ENCODE measurements at places on chromosomes 13 and 19.

- DNase-seq, result no peak
Observed at GRCh38 chr19:49119411-49120324, at the start of gene PPFIA3. Gene PPFIA3 (plus strand): TSS chr19:49119544. CDS start chr19:49127874, 8,330 bp downstream.

DNA sequence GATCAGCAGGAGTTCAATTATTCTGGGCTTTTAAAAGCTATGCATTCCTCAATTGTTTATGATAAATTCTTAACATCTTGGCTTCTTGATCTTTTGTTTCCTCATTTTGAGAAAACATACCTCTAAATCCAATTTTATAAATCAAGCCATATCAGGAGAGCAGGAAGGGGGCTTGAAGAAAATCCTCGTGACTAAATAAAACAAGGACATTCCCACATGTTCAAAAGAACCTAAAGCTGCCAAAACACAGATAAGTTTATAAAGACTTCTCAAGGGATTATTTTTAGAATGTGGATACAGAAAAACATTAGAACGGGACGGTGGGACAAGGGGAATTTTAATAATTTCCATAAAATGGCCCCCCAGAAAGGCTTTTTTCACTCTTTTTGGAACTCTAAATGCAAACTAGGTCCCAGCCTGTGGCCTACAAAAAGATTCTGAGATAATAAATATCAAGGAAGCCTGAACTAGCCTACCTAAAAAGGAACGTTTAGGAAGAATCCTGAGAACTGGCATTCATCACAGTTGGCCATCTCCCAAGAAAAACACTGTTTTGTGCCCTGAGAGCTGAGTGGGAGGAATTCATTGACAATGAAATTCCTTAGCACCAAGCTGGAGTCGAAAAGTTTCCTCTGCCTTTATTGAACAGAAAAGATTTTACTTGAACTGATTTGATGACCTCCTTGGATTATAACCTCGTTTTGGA lies 30.1 kb downstream of the ZAR1L start:
- DNase-seq, result no peak

- no peak for DNase-seq
Observed at GRCh38 chr19:1428738-1429391, 9.3 kb upstream of the RPS15 start.

- DNase-seq, result no peak
Observed at GRCh38 chr13:110419381-110419791, 112.3 kb downstream of the COL4A2 start.

DNA sequence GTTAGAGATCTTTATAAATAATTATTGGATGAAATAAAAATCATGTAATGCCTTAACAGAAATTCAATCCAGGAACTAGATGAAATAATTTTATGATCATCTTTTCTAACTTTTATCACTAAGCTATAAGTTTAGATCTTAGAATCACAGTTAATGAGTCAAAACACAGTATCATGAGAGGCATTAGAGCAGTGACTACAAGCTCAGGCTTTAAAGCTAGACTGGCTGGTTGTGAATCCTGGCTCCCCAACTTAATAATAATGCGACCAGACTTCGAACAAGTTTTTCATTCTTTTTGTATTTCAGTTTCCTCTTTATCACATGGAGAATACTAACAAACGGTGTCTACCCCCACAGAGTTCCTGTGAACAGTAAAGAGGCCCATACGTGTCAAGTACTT lies 108.6 kb downstream of the MYCBP2 start:
- DNase-seq, result no peak

- no peak for DNase-seq
Observed at GRCh38 chr13:36549755-36550154, 117.5 kb downstream of the CCNA1 start.

- DNase-seq, result no peak
Observed at GRCh38 chr13:35945368-35945767, 185.8 kb downstream of the DCLK1 start.

- peak; percentile 47 for DNase-seq
Observed at GRCh38 chr19:38852231-38853044, 2.7 kb upstream of the HNRNPL start.

- DNase-seq, result no peak
Observed at GRCh38 chr13:97366172-97366688, 67.7 kb upstream of the RAP2A start.

- no peak for DNase-seq
Observed at GRCh38 chr13:30418075-30418716, 4.1 kb upstream of the UBE2L5 start.

DNA sequence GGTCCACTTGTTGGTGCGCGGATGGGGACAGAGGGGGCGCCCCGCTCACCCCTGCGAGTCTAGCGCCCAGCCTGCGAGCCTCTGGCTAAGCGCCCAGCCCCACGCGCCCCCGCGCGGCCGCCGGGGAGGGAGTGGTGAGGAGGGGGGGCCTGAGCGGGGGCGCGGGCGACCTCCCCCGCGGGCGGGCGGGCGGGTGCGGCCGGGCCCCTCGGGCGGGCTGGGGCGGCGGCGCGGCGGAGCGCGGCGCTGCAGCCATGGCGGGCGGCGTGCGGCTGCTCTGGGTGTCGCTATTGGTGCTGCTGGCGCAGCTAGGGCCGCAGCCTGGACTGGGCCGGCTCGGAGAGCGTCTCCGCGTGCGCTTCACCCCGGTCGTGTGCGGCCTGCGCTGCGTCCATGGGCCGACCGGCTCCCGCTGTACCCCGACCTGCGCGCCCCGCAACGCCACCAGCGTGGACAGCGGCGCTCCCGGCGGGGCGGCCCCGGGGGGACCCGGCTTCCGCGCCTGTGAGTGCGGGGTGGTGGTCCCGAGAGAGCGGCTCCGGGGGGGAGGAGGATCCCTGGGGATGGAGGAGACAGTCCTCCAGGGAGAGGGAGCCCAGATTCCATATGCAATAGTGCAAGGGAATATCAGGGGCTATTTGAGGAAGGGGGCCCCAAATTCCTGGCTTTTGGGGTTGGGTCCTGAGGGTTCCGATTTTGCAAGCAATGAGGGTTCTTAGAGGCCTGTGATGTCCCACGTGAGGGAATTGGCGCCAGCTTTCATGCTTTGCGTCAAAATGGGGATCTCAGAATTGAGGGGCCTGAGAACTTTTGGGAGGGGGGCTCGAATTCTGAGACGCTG lies at the start of gene LTBP4:
Gene LTBP4 (plus strand): TSS at position 236 of the 841 bp plus-strand sequence. CDS start 19 bp downstream, at position 255.
- DNase-seq, result no peak

- no peak for DNase-seq
Observed at GRCh38 chr13:37539976-37540605, 58.5 kb downstream of the POSTN start.

DNA sequence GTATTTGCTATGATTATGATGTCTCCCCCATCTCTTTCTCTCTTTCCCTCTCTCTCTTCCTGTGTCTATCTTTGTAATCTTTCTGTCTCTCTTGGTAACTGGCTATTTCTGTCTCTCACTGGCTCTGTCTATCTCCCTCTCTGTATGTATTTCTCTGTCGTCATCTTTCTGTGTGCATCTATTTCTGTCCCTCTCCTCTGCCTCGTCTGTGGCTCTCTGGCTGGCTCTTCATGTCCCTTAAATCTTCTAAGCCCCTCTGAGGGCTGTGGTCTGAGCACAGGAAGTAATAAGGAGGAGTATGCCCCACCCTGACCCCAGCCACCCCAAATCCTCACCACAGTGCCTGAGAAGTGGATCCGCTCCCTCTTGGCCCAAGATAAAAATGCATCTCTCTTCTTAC lies 104.4 kb downstream of the DNAJC15 start:
- DNase-seq, result no peak

DNA sequence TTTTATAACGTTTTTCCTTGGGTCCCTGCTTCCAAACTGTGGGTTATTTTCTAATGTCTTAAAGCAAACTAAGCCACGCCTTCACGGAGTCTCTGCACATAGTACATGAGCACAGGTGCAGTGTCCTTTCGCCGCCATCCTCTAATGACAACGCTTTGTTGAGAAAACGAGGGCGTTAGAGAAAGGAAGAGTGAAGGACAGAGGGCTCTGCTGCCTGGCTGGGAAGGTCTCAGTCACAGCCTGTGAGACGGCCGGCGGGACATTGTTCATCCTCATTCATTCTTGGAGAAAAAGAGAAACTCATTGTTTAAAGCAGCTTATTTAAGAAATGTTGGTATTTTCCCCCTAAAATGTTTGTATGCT lies 9.5 kb downstream of the IL17D start:
- DNase-seq, result no peak

DNA sequence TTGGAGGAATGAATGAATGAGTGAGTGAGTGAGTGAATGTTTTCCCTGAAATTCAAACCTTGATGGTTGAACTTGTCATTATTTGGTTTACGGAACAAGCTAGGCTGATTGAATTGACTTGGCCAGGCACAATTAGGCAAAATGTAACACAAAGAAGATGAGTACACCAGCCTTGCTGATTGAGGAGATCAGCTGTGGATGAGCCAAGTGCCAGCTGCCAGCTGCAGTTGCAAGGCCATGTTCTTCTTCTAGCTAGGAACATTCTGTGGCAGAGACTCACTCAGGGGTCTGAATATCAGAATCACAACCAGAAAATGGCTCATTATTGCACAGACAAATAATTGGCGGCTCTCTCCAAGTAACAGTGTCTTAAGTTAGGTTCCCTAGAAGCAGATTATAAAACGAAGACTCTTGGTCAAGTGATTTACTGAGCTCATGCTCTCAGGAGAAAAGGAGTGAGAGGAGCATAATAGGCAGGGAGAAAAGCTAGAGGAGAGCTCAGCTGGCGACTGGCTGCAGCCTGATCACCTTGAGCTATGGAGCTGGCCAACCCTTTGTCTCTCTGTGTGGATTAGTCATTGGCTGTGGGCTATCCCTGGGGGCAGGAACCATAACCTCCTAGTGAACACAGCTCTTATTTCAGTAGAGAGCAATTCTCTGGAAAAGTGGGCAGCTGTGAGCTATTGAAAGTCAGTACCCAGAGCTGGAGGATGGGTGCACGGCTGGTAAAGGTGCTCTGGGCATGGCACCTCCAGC lies 225.3 kb upstream of the SERP2 start:
- DNase-seq, result no peak

DNA sequence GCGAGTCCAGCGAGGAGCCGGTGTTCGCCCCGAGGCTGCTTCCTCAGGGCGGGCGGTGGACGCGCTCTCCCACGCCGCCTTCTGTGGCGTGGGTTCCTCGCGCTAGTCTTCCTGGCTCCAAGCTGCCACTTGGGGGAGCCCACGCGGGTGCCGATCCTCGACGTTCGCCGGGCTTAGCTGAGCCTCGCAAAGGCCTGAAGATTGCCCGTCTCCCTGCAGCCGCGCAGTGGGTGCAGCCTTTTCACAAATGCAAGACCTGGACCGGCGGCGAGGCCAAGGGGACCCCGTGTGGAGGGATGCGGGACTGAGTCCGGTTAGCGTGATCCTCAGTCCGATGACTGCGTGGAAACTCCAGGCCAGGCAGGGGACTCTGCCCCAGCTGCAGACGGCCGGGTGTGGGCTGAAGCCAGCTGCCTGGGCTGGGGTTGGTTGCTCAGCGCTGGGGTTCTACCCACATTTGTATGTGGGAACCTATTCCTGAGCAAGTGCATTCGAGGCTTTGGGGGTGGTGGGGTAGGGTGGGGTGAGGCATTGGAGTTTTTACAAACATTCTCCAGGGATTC lies 16.6 kb upstream of the LRP3 start:
- peak; percentile 85 for DNase-seq

DNA sequence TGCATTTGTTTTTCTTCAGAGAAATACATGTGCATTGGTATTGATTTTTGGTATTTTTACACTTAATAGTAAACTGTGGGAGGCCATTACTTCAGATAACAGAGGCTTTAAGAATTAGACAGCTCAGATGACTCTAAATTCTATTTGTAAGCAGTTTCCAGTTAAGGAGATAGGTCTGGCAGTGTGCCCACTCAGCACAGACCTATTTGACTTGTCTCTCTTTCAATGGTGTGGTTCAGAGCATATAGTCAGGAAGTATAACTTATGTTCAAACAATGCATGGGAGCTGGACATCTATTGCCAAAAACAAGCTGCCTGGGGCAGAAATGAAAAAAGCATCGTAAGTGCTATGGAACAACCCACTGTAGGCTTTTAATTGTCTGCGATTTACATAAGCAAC lies 370.7 kb downstream of the HS6ST3 start:
- no peak for DNase-seq

All from CD4-positive, CD25-positive, alpha-beta regulatory T cell (primary cell).